GM13977 (cell line): ENCODE measurements at places on chromosomes 11 and 22.

DNA sequence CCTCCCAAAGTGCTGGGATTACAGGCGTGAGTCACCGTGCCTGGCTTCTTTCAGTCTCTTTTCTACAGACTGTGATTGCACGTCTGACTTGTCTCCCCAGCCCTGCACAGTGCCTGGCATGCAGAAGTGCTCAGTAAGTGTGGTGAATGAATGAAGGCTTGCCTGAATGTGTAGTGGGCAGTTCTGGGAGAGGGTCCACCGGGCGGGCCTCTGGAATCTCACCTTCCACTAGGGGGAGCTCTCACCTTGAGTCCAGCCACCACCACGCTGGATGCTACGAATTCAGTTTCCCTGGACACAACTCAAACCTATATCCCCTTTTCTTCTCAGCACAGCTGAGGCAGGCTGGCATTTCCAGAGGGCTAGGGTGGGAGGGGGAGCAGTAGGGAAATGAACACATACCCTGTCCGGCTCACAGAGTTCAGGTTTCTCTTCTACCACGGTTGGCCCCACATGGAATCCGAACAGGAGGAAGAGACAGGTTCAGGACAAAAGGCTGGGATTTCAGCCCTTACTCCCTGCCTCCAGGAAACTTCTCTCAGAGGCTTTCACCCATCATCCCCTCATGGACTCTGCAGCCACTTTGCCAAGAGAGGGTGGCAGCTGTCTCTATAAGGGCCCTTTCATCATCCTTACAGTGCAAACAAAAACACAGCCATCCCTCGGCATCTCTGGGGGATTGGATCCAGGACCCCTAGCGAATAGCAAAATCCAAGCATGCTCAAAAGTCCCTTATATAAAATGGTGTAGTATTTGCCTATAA lies 86.8 kb downstream of the NECTIN1 start:
- peak; percentile 58 for DNase-seq

DNA sequence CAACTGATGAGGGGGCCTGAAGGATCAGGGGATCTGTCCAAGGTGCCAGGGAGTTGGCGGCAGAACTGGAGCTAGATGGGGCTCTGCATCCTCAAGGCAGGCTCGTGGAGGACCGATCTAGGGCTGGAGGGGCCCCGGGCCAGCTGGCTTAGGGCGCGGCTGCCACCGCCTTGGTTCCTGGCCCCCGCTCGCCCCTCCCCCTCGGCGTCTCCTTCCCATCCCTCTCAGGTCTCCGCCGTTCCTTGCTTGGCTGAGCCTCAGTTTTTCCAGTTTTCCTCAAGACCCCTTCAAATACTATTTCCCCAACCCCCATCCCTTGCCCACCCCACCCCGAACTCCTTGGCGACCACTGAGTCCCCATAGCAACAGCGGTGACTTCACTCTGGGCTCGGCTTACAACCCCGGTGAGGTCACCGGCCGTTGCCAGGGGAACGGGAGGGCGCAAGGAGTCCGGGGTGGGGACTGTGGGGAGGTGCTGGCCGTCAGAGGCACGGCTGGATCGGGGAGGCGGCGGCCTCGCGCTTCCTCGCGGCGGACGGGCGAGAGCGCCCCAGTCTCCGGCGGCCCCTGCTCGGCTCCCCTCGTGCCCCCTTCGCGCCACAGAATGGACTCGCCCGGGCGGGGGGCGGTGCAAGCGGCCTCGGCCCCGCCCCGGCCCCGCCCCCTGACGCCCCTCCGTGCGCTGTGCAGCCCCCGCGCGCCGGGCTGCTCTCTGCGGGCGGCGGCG lies 7.5 kb downstream of the FREY1 start:
- peak; percentile 93 for DNase-seq

GRCh38 chr11:75783416-75784084 lies 15.0 kb downstream of the DGAT2 start:
- no peak for DNase-seq

DNA sequence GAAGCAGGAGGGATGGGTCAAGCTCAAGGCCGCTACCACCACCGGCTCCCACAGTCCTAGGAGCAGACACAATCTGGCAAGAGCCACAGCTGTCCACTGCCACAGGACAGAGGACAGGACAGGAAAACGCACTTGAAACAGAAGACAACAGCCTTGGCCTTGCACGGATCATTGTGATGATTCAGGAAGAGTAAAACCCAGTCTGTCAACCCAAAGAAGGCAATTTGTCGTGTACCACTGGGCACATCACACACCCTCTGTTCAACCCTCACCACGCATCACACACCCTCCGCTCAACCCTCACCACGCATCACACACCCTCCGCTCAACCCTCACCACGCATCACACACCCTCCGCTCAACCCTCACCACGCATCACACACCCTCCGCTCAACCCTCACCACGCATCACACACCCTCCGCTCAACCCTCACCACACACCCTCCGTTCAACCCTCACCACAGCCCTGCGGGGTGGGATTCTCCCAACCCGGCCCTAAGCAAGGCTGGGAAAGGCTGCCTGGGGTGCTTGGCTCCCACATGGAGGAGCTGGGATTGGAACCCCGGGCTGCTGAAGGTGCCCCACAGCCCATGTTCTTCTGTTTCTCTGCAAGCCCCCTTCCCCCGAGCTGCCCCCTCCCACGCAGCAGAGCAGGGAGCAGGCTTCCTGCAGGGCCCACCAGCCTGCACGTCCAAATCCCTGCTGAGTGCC lies 11.3 kb upstream of the CDC42BPG start:
- no peak for DNase-seq

DNA sequence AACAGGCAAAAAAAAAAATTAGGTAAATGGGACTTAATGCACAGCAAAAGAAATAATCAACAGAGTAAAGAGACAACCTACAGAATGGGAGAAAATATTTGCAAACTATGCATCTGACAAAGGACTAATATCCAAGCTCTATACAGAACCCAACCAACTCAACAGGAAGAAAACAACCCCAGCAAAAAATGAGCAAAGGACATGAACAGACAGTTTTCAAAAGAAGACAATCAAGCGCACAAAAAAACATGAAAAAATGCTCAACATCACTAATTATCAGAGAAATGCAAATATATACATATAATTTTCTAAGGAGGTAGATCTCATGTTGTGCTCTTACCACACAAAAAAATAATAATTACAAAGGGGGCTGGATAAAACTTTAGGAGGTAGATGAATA lies 36.5 kb upstream of the USP47 start:
- no peak for DNase-seq

- no peak for DNase-seq
Measured at GRCh38 chr11:782264-783174, 5.2 kb upstream of the GATD1 start.
